ENCODE measurements at places on chromosomes 4 and X.
A peak's percentile ranks its signal among the peaks of the same experiment; 100 is the strongest.

- peak; percentile 73 for DNase-seq
These were observed 212.9 kb downstream of the NSUN7 start for GRCh38 chr4:40962551-40963180.

DNA sequence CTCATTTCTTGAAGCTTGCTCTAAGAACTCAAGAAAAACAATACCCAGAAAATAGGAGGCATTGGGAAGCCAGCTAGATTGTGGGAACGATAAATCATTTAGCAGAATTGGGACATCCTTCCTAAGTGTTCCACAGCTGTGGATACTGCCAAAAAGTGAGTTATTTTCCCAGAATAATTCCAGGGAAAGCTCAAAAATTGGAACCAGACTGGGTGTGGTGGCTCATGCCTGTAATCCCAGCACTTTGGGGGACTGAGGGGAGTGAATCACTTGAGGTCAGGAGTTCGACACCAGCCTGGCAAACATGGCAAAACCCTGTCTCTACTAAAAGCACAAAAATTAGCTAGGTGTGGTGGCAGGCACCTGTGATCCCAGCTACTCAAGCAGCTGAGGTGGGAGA is 68.2 kb upstream of the GK2 start:
- DNase-seq, result peak; percentile 31

DNA sequence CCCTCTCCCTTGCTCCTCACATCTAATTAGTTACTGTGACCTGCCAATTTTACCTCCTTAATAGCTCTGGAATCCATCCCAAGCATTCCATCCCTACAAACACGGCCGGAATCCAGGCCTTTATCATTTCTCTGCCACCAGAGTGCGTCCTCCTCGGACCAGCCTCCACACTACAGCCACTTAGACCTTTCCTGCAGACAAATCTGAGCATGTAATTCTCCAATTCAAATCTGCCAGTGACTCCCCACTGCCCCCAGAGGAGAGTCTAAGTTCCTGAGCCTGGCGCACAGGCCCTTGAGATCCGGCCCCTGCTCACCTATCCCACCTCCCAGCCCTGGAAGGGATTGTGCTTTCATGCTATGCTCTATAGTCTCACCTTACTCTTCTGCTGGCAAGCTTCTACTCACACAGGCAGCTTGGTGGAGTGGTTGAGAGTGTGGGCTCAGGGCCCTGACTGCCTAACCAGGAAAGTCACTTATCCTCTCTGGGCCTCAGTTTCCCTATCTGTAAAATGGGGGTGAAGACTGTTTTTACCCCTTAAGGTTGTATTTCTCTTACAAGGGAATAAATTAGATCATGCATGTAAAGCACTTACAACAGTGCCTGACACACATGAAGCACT is 31.2 kb downstream of the PJA1 start:
- DNase-seq, result peak; percentile 73

DNA sequence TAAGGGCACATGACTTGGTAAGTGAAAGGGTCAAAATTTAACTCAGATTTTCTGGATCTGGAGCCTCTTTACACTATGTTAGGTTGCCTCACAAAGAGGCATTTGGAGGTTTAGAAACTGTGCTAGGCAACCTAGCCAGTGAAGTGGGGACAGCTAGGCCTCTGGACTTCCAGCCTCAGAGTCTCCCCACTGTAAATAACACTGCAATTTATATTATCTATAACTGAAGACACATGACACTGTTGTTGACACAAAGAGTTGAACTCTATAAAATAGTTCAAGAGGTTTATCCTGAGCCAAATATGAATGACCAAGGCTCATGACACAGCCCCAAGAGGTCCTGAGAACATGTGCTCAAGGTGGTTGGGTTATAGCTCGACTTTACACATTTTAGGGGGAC is 74.9 kb upstream of the IQCM start:
- no peak for DNase-seq

DNA sequence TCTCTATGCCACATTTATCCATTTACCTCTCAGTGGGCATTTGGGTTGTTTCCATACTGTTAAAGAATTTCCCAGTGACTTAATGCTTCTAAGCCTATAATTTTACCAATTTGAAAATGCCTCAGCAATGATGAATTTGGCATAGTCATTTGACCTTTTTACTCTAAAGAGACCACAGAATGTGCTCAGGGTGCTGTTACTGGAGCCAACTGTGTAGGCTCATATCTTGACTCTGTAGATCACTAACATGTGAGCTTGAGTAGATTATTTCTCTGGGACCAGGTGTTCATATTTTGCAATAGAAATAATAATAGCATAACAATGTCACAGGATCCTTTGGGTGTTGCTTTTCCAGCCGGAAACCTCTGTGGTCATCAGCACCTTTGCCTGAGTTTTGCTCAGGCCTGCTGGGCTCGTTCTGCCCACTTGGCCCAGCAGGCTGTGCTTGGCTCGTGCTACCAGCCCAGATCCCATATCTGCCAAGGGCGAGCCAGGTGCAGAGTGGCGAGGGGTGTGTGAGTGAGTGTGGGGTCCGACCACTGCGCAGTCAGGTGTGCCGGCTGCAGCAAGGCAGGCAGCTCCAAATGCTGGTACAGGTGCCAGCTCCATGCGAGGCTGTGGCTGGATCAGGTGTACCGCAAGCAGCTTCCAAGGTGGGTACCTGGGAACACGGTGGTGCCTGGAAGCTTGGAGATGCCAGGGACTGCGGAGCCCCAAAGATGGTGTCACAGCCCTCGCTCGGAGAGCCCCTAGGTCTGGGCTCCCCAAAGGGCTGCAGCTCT is 70.6 kb upstream of the ANK2 start:
- peak; percentile 18 for DNase-seq

GRCh38 chr4:23337292-23337691 is 552.6 kb downstream of the PPARGC1A start:
- DNase-seq, result no peak

DNA sequence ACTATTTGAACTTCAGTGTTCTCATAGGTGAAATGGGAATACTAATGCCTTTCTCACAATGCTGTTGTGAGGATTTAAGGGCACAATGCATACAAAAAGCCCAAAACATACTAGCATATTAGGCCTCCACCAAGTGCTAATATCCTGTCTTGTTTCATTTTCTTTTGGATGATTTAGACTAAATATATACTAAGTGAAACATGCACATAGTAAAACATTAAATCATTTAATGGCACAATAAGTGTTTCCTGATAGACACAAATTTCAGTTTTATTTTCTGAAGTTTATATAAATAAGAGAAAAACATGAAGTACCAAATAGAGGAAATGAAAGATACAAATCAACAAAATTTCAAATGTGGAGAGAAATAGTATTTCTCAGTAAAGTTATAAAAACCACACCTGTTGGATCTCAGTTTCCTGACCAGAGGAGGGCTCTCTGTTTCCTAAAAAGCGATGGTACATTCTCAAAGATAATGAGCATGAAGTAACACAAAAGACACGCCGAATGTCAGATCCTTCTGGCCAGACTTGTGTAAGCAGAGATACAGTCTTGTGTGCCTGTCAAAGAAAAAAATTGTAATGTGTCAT is 25.1 kb downstream of the DDX60 start:
- no peak for DNase-seq

DNA sequence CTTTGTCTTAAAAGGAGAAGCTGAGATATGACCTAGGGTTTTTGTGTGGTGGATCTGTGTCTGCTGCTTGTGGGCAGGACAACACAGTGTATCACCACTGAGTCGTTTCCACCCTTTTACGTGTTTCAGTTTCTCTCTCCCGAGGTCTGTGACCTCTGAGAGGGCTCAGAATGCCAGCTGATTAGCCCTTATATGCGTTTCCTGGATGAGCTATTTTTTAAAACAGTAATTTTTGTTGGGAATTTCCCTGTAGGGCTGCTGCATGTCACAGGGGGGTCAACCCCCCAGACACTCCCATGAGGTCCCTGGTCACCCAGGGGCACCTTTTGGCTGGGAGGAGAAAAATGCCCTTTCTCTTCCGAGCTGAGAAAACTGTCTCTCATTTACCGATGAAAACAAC is 170.4 kb upstream of the CASK start:
- DNase-seq, result no peak

- no peak for DNase-seq
These were observed 69.7 kb upstream of the WWC2 start for GRCh38 chr4:183029365-183029764.

DNA sequence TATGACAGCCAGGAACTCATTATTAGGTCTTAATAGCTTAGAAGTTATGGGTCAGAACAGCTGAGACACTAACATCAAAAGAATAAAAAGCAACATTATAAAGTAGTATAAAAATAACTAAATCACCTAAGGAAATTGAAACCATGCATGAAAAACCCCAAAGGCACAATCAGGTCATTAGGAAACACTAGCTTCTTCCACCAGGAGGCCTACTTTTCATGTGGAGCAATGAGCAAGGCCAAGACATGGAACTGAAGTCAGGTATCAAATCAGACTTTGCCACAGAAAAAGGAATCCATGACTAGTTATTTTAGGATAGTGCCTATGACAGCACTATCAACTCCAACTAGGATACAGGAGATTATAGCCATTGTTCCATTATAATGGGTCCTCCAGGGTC is 7.9 kb downstream of the HUWE1 start:
- DNase-seq, result no peak

DNA sequence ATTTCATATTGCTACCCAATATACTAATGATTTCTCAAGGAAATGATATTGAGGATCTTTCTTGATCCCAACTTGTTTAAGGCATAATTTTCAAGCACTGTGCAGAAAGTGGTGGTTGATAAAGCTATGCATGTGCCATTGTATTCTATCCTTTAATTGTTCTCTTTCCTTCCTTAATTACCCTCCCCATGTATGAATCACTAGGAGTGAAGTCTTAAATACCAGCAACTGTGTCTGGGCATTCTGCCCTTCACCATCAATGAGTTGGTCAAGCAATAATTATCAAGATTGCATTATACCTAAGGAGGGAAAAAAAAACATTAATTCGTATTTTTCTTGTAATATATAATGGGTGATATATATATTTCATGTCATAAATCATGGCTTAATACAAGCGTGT is 111.8 kb upstream of the FRMPD4 start:
- no peak for DNase-seq

- DNase-seq, result no peak
These were observed 933.2 kb downstream of the ADGRL3 start for GRCh38 chr4:62133101-62133897.

DNA sequence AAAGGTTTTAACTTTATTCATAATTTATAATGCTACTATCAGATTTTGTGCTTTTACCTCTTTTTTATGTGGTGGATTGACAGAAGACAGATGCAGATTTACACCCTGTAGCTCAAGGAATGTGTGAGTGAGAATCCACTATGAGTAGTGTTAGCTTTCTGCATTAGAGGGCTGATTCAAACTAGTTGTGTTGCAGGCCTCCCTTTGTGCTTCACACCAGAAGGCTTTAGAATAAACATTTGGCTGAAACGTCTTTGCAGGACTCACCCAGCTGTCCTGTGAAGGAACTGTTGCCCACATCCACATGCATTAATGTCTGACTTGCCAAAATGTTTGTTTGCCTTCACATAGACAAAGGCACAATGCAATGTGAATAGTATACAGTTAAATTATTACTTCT is 127.0 kb downstream of the PCDH7 start:
- no peak for DNase-seq

- no peak for DNase-seq
These were observed 7.7 kb upstream of the HAND2 start for GRCh38 chr4:173537613-173538147.

GRCh38 chr4:23163647-23164436 is 471.1 kb downstream of the GBA3 start:
- DNase-seq, result peak; percentile 1

DNA sequence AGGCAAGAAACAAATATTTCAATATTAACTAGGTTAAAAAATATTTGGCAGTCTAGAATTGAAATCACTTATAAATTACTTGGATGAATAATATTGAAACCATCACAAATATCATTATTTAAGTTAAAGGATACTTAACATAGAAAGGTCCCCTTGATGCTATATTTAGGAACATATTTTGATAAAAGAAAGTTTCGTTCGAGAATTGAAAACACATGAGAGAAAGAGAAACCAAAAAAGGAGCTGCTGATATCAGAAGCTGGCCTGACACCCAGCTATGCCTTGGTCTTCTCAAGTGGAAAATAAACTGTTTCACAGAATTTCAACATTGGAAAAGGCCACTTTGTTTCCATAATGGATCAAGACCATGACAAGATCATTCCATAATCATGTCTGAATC is 762.4 kb downstream of the DMD start:
- no peak for DNase-seq

DNA sequence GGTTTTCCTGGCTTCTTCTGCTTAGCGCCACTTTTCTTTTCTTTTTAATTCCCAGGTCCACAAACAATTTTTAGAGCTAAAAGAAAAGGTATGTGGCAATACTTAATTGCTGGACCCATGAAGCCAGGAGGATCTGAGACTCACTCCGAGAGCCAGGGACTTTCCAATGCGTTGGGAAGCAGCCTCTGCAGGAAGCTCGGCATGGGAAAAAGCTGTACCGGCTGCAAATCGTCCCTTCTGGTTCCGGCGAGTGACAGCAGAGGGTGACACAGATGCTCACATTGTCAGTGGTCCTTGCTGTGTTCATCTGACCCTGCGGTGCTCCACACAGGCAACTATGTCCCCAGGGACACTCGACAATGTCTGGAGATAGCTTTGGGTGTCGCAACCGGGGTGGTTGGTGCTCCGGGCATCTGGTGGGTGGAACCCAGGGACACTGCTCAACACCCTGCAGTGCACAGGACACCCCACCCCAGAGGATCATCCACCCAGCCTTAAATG is 164.0 kb downstream of the PRKX start:
- DNase-seq, result peak; percentile 28

GRCh38 chr4:173934201-173934600 is 349.3 kb downstream of the FBXO8 start:
- no peak for DNase-seq

DNA sequence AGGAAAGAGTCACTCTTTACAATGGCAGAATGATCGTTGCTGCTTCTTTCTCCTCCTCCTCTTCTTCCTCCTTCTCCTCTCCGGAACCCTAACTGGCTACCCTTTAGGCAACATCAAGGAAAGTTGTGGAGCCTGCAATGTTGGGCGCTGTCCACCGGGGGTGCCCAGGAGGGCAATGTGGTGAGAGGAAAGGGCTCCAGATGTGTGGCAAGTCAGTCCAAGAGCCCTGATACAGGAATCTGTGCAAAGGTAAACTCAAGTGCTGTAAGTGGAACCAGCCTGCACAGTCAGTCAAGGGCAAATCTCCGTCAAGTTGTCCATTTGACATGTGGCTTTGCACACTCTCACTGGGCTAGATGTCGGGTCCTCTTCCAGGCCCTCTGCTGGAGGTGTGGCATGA is 2.8 kb downstream of the RTL5 start:
- peak; percentile 7 for DNase-seq

Data from fibroblast of upper back skin (primary cell).